ENCODE measurements at places on chromosomes 11 and 22.

- no peak for DNase-seq
These were observed 2.8 kb upstream of the LIF start for GRCh38 chr22:30249049-30250038.

DNA sequence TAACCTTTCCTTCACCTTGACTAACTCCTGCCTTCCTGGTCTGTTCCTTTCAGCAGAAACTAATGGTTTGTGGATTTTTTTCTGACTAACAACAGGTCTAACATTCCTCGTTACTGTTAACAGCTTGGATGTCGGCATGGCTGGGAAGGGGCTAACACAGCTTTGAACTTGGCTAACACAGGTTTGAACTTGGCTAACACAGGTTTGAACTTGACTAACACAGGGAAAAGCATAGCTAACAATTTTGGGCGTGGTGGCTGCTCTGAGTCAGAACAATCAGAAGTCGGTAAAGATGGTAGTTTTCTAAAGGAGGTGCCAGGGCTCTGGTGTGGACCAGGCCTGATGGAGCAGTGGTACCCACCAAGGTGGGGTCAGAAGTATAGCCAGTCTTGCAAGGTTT is 16.1 kb downstream of the MIAT start:
- no peak for DNase-seq

GRCh38 chr11:45304111-45304991 is 18.2 kb upstream of the SYT13 start:
- DNase-seq, result no peak

DNA sequence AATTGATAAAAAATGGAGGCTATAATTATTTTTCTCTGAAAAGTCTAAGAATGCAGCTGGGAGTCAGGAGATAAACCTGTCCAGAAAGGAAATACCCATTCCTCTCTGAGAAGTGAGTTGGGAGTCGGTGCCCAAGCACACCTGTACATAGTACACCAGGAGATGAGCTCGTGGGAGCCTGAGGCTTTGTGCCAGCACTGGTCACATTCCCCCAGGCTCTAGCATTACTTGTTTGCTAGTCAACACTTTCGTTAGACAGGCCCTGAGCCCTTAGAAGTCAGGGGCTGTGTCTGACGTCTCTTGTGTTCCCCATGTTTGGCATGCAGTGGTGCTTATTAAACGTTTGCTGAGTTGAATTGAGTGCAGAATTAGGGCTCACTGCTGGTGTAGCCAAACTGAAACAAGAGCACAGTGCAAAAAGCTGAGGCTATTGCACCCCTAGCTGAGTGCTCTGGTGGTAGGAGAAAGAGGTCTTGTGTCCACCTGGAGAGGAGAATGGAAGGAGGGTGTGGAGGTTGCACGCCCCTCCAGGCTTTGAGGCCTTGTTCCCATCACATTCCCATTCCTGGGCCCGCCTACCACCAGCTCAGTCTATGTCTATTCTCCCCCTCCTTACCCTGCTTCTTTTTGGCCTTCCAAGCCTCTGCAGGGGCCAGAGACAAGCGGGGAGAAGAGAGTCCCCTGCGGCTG is 6.8 kb downstream of the ROBO4 start:
- no peak for DNase-seq

DNA sequence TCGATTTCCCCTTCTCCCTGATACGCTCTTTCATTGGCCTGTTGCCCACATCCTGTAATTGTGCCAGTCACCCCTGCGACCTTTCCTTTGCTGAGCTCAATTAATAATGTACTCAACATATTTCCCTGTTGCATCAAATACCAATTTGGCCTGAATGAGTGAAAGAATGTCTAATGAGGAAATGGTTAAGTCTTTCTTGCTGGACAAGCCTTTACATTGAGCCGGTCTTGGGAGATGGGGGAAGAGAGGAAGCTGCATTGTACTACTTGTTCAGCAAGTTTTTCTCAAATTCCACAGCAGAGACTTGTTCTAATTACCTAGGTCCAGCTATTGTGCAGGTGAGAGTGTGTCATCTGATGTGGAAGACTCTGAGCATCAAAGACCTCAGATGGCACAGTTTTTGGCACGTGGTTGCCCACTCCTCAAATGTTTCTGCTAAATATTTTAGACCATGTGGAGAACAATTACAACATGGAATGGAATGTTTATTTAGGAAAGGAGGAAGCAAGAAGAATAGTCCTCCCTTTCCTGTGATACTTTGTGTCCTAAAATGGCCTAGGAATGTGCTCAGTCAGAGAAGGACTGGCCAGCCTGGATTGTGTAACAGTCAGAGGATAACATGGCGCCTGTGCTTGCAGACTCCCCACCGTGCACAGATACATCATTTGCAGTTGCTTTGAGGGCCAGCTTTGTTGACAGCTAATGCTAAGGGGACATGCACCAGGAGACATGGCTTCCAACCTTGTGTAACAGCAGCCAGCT is 129.5 kb upstream of the E2F8 start:
- peak; percentile 68 for DNase-seq

- no peak for DNase-seq
These were observed 23.5 kb downstream of the CHST1 start for GRCh38 chr11:45641961-45642360.

GRCh38 chr22:17483688-17484372 is 79.5 kb upstream of the SLC25A18 start:
- DNase-seq, result no peak

DNA sequence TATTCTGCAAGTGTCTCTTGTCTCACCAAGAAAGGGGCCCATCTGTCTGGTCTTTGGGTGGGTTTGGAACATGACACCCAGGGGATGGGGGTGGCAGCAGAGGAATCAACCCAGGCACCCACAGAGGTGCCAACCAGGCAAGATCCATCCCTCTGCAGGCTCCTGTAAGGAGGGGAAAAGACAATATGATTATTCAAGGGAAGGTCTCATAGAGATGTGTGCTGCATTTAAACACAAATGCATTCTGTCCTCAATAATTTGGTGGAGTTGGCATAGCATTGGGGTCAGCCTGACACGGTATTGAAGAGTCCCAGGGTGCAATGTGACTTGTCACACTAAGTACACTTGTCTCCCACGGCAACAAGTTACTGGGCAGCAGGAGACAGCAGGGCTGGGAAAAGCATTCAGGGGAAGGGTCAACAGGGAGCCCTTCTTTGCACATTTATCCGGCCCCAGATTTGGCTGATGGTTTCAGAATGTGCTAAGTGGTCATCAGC is 33.1 kb upstream of the SPON1 start:
- DNase-seq, result no peak

GRCh38 chr22:46090036-46090591 is 60.2 kb upstream of the PPARA start:
- no peak for DNase-seq

DNA sequence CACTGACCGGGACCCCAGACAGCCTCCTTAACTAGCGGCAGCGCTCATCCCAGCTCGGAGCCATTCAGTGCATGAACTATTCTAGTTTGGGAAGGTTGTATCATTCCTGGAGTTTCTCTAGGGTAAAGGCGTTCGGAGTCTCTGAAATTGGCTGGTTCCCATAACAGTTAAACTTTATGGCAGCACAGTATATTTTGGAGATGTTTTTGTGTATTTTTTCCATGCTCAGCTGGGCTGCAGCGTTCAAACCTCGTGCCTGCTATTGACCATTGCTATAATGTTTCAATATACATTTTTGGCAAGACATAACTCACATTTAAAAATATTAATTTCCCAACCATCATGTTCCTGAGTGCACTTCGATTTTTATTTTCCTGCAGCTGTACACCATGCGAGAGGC is 169.7 kb downstream of the ST3GAL4 start:
- no peak for DNase-seq

GRCh38 chr11:77602381-77603088 is 12.8 kb downstream of the AQP11 start:
- DNase-seq, result peak; percentile 73

DNA sequence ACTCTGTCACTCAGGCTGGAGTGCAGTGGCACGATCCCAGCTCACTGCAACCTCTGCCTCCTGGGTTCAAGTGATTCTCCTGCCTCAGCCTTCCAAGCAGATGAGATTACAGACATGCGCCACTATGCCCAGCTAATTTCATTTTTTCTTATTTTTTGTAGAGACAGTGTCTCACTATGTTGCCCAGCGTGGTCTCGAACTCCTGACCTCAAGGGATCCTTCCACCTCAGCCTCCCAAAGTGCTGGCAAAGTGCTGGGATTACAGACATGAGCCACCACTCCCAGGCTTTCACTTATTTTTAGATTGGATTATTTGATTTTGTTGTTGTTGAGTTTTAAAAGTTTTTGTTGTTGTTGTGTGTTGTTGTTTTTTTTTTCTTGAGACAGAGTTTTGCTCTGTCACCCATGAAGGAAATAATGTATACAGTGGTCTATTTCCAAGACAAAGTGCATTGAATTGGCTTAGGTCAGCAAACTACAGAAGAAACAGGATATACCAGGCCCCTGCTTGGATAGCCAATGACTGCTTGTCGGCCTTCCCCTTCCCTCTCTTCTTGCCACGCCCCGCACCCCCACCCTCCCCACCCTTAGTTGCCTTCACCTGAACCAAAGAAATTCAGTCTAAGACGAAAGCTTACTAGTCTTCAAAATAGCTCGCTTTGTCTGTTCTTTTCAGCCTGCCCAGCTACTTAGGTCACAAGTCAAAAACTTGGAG is 91.8 kb upstream of the CLDN5 start:
- no peak for DNase-seq

All from eye (tissue), 1 donor.